ENCODE measurements at places on chromosomes 2 and 18. TPM values are rescaled to one million over a fixed set of nuclear protein-coding genes. Genes with fewer than 3 reads are reported as not detected.

DNA sequence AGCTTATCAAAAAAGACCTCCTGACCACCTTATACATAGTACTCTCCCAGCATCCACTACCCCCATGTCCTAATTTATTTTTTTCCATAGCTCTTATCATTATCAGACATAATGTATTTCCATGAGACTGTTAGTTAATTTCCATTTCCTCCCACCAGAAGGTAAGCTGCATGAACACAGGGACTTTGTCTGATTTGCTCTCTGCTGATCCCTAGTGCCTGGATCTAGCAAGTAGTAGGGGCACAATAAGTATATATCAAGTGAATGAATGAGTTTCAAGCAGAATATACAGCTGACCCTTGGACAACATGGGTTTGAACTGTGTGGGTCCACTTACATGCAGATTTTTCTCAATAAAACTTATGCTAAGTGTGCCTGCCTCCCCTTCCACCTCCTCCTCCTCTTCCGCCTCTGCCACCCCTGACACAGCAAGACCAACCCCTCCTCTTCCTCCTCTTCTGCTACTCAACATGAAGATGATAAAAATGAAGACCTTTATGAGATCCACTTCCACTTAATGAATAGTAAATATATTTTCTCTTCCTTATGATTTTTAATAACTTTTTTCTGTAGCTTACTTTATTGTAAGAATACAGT lies 53.8 kb downstream of the CTAGE1 start:
- DNase-seq: peak; percentile 34

GRCh38 chr2:30149513-30149912 lies 2.7 kb downstream of the YPEL5 start:
- DNase-seq: peak; percentile 69

DNA sequence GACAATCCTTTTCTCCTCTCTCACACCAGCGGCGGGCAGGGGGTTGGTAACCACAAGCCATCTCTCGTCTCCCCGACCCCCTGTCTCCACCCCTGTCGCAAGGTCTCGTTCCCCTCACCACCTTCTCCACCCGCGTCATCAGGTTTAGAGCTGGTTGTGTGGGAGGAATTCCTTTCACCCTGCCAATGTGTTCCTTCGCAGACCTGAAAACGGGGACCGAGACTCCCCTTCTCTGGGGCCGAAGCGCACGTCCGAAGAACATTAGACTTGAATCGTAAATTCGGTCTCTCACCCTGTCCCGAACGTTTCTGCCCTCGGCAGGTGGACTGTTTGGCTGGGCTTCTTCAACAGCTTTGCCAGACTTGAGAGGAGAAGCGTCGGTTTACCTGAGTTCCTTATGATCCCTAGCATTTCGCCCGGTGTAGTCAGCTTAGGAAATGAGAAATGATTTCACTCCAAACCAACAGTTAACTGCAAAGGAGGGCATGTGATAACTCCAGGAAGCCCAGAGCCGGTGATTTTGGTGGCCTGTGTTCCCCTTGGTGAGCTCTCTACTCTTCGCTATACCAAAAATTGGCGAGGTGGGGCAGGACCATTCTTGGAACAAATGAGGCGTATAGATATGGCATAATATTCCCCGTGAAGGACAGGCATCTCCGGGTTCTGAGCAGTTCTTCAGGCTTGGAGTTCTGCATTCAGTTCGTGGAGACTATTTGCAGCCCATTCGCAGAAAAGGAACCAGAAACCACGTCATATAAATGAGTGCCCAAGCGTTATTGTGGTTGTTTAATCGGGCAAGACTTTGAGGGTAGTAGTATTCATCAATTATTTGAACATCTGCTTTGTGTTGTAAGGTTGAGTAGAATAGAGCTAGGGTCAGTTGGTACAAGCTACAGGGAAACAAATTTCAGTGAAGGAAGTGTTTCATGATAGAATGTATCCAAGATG lies 694 bp downstream of the CFAP36 start:
- peak; percentile 49 for DNase-seq

DNA sequence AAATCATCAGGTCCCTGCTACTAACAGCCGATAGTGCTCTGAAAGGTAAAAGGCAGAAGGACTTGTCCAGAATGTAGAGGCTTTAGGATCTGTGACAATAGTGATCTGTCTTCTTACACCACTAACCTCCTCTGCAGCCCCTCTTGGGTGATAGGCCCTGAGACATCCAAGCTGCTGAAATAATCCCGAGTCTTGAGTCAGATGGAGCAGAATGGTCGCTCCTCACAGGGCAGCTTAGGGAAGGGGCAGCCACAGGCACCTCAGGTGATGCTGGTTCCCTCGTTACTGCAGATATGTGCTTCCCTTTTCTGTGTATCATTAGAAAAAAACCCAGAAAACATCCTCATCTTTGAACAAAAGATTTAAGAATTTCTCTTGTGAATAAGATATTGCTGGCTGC lies 157.1 kb upstream of the DLX2 start:
- no peak for DNase-seq

SULT1C2 gene
- total RNA-seq: 0.22 TPM

EPB41L3 gene
- total RNA-seq: 2.7 TPM

COPS8 gene
- 159 TPM for total RNA-seq

- DNase-seq: no peak
These were observed 66.1 kb upstream of the APCDD1 start for GRCh38 chr18:10388373-10388772.

- DNase-seq: peak; percentile 31
These were observed 7.2 kb downstream of the CPSF3 start for GRCh38 chr2:9430316-9431293.

- no peak for DNase-seq
These were observed 104.7 kb upstream of the ODC1 start for GRCh38 chr2:10552871-10553245.

GRCh38 chr2:239337122-239337876 lies 63.5 kb downstream of the HDAC4 start:
- no peak for DNase-seq

DNA sequence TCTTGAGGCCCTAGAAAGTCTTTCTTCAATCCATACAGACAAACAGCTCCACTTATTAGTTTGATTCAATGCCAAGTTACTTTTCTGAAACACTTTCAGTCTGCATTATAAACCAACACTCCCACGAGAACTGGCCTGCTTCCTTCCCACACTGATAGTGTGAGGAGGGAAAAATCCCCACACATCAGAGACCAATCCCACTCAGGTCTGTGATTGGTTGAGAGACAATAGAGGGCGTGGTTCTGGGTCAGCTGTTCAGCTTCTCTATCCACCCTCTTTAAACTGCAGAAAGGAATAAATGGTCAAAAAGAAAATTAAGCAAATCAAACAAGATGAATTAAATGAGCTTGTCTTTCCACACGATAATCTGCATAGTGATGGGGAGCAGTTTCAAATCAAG lies 152.5 kb downstream of the NRP2 start:
- no peak for DNase-seq

CFC1 gene
- not detected for total RNA-seq

GPR39 gene
- 8.2 TPM for total RNA-seq
